ENCODE measurements at places on chromosomes 5 and 9.

- DNase-seq: no peak
Observed at GRCh38 chr9:73133022-73133651, 18.5 kb upstream of the ANXA1 start.

DNA sequence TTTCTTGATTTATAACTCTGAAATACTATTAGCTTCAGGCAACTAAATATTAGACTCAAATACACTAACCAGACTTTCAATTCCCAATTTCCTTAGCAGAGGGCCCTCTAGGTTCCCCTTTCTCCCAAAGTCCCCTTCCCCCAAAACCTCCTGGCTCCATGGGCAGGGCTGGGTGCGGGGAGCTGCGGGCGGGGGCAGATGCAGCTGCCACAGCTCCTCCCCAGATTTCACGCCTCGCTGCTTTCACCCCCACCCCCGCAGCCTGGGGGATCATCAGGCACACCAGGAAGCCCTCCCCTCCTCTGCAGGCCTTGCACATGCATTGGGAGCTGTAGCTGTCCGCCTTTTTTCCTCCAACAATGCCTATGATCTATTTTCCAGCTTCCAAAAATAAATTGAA lies 82.8 kb upstream of the SPATA31C2 start:
- no peak for DNase-seq

- no peak for DNase-seq
Observed at GRCh38 chr9:129240581-129241211, 62.6 kb upstream of the IER5L start.

- no peak for DNase-seq
Observed at GRCh38 chr9:5819174-5819573, 13.7 kb downstream of the ERMP1 start.

- no peak for DNase-seq
Observed at GRCh38 chr9:14790628-14791027, 68.1 kb upstream of the CER1 start.

DNA sequence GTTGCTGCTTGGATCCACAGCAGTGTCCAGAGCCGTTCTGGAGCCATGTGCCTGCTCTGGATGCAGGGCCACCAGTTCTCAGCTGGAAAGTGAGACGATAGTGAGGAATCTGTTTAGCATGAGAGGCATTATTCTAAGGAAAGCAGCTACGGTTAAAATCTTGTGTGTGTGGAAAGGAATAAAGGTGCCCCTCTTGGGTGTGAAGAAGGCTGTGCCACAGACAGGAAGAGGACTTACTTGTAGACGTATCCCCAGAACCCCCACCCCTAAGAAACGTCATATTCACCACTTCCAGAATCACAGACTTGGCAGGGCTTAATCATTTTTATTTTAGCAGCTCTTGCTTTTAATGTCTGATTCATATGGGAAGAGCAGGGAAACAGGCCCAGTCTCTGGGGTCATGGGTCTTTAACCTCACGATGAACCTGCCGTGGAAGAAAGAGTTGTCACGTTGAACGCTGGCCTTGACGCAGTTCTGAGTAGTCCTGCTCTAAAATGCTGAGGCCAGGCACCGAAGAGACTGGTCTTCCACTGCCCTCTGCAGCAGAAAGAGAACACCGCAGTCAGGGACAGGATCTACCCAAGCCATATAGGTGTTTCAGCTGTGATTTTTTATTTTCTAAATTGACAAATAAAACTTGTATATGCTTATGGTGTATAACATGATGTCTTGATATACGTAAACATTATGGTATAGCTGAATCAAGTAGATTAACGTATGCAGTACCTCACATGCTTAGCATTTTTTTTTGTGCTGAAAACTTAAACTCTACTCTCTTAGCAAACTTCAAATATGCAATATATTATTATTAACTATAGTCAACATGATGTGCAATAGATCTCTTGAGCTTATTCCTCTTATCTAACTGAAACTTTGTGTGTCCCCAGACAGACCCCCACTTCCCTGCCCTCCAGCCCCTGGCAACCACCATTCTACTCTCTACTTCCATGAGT lies 38.8 kb downstream of the CARTPT start:
- no peak for DNase-seq

DNA sequence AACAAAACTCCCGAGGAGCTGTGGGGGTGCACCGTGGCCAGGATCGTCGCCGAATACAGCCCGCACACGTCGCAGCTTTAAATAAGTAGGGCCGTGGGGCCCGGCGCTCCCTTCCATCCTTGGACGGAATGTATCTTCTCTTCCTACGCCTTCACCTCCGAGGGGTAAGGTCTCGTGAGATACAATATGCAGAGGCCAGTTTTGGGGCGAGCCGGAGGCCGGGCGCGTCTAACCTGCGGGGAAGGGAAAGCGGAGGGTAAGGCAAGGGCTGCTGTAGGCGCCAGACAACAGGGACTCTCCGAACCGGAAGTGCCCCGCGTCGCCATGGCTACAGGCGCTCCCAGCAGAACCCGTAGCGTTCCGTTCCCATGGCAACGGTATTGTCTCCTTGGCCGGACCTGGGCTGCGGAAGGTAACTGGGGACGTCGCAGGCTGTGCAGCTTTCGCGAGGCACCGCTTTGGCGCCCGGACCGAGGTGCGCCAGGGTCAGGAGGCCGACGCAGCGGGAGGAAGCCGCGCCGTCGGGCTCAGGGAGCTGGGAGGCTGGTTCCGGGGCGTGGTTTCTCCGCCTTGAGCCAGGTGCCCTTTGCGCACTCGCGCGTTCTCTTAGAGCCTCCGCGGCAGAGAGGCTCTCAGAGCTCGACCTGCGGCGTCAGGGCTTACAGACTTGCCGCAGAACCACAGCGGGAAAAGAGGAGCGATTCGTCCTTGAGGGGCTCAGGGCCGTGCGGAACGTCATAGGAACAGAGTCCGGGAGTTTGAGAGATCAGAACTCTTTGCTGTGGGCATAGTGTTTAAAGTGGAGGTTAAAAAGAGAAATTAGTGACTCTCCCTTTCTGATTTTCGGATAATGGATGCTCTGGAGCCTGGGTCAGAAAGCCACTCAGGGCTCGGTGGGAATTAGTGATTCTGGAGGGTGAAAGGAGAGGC lies at the start of gene TTC23L:
TTC23L (plus strand) TSS at position 380 of the 930 bp plus-strand sequence. CDS start 1,508 bp downstream, outside the sequence.
- DNase-seq: peak; percentile 16

DNA sequence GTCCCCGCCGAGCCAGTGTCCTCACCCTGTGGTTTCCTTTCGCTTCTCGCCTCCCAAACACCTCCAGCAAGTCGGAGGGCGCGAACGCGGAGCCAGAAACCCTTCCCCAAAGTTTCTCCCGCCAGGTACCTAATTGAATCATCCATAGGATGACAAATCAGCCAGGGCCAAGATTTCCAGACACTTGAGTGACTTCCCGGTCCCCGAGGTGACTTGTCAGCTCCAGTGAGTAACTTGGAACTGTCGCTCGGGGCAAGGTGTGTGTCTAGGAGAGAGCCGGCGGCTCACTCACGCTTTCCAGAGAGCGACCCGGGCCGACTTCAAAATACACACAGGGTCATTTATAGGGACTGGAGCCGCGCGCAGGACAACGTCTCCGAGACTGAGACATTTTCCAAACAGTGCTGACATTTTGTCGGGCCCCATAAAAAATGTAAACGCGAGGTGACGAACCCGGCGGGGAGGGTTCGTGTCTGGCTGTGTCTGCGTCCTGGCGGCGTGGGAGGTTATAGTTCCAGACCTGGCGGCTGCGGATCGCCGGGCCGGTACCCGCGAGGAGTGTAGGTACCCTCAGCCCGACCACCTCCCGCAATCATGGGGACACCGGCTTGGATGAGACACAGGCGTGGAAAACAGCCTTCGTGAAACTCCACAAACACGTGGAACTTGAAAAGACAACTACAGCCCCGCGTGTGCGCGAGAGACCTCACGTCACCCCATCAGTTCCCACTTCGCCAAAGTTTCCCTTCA lies 1.4 kb downstream of the GLIS3 start:
- no peak for DNase-seq

GRCh38 chr5:104327801-104328200 lies 765.2 kb upstream of the NUDT12 start:
- no peak for DNase-seq

DNA sequence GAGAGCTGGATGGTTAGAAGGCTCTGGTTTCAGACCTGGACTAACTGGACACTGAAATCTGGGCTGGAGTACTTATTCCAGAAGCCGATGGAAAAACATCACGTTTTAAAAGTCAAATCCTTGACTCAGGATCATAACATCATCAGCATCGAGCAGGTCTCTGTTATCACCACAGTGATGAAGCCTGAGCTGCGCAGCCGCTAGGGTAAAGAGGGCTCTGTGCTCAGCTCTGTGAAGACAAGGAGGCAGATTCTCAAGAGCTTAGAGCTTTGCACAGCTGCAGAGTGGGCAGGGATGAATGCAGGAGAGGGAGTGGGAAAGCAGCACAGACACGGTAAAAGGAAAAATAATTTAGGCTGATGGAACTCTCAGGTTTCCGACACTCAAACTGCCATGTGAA lies 208.8 kb upstream of the TAS2R1 start:
- no peak for DNase-seq

DNA sequence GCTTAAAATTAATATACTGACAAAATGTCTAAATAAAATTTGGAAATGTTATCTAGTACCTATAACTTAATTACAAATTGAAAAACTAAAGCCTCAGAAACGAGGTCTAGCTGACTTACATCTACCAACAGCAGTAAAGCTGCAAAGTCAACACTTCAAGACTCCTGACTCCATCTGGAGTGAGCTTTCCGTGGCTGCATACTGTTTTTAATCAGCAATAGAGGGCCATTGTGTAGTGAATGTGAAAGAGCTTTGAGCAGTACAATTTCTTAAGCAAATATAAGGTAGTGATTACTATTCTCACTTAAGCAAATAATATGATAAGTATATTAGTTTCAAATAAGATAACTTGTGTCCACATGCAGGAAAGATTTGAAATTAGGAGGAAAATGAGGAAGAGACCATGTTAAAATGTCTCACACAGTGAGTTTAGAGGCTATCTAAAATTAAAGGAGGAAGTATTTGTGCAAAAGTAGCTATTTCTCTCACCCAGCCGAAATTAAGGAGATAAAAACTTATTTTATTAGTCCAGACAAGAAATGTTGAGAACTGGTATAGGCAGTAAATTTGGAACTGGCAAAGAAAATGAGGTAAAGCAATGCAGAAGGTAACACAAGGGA lies 6.4 kb downstream of the SPINK6 start:
- DNase-seq: no peak

DNA sequence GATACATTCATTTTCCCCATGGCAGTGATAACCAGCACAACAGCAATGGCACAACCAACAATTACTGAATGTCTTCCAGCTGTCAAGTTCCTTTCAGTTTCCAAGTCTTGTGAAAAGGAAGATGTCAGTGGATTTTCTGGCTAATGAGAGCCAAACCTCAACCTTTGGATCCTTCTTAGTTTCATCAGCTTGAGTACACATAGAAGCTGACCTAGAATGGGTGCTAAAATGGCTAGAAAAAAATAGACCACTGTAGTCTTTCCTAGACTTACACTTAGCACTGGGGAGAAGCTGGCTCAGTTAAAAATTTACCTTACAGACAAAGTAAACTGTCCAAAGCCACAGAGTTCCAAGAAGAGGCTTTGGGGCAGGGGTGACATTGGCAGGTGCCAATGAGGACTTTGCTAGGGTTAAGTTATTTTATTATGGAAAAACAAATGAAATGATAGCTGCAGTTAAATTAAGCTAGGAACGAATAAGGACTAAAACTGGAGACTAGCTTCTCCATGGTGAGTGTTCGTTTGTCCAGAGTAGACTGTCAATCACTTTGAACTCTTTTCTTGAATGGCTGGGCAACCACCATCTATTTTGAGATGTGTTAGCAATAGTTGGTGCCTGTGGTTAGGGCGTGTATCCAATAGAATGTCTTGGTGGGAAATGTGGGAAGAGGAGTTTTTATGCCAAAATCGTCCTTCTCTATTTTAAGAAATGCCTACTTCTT lies 25.9 kb upstream of the TXN start:
- DNase-seq: no peak

GRCh38 chr9:132267660-132268059 lies 87.1 kb downstream of the SETX start:
- no peak for DNase-seq

- DNase-seq: no peak
Observed at GRCh38 chr5:173675287-173675996, 59.0 kb upstream of the BOD1 start.

DNA sequence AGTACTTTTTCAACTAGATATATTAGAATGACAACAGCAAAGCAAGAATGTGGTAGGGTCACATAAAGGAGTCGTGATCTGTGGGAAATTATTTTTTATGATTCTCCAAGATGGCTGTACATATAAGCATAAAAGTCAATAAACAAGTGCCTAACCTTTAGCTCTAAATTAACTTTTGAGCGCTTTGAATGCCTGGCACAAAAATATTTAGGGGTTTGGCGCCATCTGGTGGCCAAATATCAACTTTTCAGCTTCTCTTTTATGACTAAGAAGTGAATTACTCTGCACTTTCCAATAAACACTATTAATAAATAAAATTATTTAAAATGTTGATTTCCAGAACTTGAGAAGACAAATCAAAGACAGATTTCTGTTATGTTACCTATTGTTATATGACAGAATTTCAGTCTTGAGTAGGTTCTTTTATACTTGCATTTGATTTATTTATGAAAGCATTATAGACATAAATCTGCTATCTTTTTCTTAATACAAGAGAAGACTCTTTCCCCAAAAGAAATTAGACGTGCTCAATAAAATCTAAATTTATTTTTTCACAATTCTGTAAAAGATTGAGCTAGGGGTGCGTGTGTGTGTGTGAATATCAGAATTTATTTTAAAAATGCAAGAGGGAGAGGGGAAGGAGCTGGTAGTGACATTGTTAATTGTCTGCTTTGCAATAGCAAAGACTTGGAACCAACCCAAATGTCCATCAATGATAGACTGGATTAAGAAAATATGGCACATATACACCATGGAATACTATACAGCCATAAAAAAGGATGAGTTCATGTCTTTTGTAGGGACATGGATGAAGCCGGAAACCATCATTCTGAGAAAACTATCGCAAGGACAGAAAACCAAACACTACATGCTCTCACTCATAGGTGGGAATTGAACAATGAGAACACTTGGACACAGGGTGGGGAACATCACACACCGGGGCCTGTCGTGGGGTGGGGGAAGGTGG lies 36.7 kb upstream of the ARRDC3 start:
- no peak for DNase-seq

DNA sequence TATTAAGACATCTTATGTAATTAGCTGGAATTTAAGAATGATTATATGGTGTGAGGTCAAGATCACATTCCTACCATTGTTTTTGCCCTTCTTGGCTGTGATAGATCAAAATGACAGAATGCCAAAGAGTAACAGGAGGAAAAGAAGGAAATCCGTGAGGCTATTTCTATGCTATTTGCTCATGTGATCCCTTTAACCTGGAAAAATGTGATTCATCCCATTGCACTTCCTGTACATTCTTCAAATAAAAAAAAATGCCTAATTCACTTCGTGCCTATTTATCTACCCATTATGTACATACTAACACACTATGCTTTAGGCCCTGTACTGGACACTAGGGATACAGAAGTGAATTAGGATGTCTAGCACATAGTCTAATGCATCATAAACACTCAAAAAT lies 154.1 kb upstream of the PAPPA start:
- no peak for DNase-seq

DNA sequence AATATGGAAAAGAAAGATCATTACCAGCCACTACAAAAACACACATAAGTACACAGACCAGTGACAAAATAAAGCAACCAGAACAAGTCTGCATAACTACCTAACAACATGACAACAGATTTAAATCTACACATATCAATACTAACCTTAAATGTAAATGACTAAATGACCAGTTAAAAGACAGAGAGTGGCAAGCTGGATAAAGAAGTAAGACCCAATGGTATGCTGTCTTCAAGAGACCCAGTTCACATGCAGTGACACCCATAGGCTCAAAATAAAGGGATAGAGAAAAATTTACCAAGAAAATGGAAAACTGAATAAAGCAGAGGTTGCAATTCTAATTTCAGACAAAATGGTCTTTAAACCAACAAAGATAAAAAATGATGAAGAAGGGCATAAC lies 938.1 kb downstream of the EFNA5 start:
- no peak for DNase-seq

GRCh38 chr5:57067597-57067924 lies 106.3 kb upstream of the GPBP1 start:
- DNase-seq: no peak

Measured in cerebellar nuclear complex (tissue), 1 donor.